MCF 10A (cell line): ENCODE measurements at places on chromosomes 12 and 14.

DNA sequence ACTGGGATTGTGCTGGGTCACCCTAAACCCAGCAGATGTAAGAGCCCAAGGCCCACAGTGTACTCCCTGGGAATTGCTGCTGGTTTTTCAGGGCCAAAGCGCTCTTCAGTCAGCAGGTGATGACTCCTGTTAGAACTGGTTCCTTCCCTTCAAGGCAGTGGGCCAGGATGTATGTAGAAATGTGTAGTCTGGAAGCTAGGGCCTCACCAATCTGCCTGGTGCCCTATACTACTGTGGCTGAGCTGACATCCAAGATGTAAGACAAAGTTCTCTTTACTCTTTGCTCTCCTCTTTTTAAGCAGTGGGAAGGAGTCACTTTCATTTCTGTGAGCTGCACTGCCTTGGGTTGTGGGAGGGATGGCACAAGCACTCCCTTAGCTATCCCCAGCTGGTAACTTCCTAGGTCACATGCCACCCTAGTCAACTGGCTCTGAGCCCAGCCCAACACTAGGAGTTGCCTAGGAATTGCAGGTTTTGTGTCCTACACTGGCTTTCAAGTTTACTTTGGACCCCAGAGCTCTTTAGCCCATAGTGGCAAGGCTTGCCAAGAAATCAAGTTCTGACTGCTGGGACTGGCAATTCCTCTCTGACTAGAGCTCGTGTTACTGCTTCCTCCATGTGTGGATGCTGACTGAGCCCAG lies 249.2 kb downstream of the C12orf50 start:
- no peak overlapping the region for H3K4me3 ChIP-seq
- peak; percentile 75 for DNase-seq
- H3K27ac ChIP-seq, result peak overlapping the region; percentile 56
- peaks cover 12% of the 10 kb centered on the region for H3K36me3 ChIP-seq

DNA sequence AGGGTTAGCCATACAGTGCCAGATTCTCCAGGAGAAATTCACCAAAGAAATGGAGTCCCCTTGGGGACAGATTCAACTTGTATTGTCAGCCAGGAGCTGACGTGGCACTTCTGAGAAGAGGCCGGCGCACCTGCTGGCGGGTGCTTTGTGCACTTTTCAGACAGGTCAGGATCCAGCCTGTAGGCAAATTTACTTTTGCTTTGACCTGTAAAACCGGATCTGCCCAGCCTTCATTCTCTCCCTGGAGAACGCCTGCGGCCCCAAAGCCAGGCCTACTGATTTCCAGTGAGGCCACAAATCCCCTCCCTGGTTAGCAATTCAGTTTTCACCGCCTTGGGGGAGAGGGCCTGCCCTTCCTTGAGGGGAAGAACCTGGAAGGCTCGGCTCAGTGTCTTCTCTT lies 17.4 kb downstream of the P2RX4 start:
- H3K36me3 ChIP-seq, result peaks cover 7% of the 10 kb centered on the region
- no peak overlapping the region for H3K27ac ChIP-seq
- no peaks in the 10 kb centered on the region for H3K27me3 ChIP-seq
- no peak overlapping the region for H3K4me3 ChIP-seq
- DNase-seq, result no peak
- no peaks in the 10 kb centered on the region for H3K4me1 ChIP-seq

DNA sequence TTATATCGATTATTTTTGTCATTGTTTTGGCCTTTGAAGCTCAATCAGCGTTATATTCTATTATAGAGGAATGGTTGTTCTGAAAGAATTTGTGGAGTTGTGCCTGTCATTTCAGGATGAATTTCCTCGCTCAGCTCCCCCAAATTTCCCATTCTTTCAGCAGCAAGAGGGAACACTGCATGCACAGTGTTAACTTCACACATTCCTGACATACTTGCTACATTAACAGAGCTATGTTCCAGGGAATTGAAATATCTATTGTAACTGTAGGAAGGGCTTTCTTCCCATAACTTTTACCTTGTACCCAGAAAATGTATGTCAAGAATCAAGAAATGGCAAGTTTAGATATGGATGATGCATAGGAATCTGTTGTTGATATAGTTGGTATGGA lies 379.0 kb downstream of the LRIG3 start:
- no peak overlapping the region for H3K4me3 ChIP-seq
- H3K4me1 ChIP-seq, result peaks cover 20% of the 10 kb centered on the region
- DNase-seq, result no peak
- no peaks in the 10 kb centered on the region for H3K27me3 ChIP-seq
- H3K27ac ChIP-seq, result no peak overlapping the region
- H3K36me3 ChIP-seq, result no peaks in the 10 kb centered on the region

- peak; percentile 89 for DNase-seq
- H3K36me3 ChIP-seq, result no peaks in the 10 kb centered on the region
- peak overlapping the region; percentile 69 for H3K4me3 ChIP-seq
- H3K27ac ChIP-seq, result peak overlapping the region; percentile 95
- H3K4me1 ChIP-seq, result peaks cover 6% of the 10 kb centered on the region
Observed at GRCh38 chr14:102551995-102552705, 40.3 kb upstream of the RCOR1 start.

GRCh38 chr14:62117010-62117750 lies 355.0 kb downstream of the SNAPC1 start:
- no peak overlapping the region for H3K27ac ChIP-seq
- no peaks in the 10 kb centered on the region for H3K36me3 ChIP-seq
- H3K27me3 ChIP-seq, result no peaks in the 10 kb centered on the region

DNA sequence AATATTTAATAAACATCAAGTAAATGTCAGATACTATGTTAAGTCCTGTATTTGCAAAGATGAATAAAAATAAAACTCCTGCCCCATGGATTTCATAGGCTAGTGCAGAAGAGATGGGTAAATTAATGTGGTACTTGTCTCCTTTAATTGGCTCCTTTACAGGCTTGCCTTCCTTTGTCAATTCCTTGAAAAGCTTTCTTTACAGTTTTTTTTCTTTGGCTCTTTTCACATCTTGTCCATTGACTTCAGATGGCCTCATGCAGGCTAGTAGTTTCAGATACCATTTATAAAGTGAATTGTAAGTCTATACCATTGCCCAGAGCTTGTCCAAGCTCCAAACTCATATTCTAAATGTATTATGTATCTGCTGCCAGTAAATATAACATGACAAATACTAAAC lies 128.7 kb upstream of the GARIN2 start:
- H3K4me3 ChIP-seq, result no peak overlapping the region
- H3K4me1 ChIP-seq, result no peaks in the 10 kb centered on the region
- DNase-seq, result no peak
- H3K36me3 ChIP-seq, result peaks cover 12% of the 10 kb centered on the region
- no peak overlapping the region for H3K27ac ChIP-seq

- H3K36me3 ChIP-seq, result no peaks in the 10 kb centered on the region
- H3K27me3 ChIP-seq, result no peaks in the 10 kb centered on the region
- no peak overlapping the region for H3K4me3 ChIP-seq
- no peak overlapping the region for H3K27ac ChIP-seq
- no peak for DNase-seq
- peaks cover 6% of the 10 kb centered on the region for H3K4me1 ChIP-seq
Observed at GRCh38 chr12:47507221-47507620, 198.6 kb downstream of the RPAP3 start.

DNA sequence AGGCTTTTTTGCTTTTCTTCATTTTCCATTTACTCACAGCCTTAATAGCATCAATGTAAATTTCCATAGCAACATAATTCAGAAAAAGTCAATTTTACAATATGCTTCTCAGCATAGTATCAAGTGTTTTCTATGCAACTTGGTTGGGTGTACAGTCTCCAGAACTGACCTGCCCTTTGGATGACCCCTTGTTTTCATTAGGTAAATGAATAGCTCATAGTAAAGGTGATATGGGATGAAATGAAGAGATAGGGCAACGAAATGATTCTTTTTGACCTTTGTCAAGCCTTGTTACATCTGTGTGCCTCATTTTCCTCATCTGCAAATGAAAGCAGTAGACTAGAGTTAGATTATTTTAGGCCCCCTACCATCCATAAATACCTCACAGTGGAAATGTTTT lies 1081.0 kb downstream of the TMTC2 start:
- H3K27ac ChIP-seq, result no peak overlapping the region
- no peaks in the 10 kb centered on the region for H3K27me3 ChIP-seq
- no peak for DNase-seq
- H3K4me3 ChIP-seq, result no peak overlapping the region

- H3K4me1 ChIP-seq, result peaks cover 13% of the 10 kb centered on the region
- peaks cover 6% of the 10 kb centered on the region for H3K36me3 ChIP-seq
- DNase-seq, result no peak
- H3K27ac ChIP-seq, result peak overlapping the region; percentile 49
- no peaks in the 10 kb centered on the region for H3K27me3 ChIP-seq
Observed at GRCh38 chr12:112380663-112381405, 1.4 kb downstream of the HECTD4 start.

DNA sequence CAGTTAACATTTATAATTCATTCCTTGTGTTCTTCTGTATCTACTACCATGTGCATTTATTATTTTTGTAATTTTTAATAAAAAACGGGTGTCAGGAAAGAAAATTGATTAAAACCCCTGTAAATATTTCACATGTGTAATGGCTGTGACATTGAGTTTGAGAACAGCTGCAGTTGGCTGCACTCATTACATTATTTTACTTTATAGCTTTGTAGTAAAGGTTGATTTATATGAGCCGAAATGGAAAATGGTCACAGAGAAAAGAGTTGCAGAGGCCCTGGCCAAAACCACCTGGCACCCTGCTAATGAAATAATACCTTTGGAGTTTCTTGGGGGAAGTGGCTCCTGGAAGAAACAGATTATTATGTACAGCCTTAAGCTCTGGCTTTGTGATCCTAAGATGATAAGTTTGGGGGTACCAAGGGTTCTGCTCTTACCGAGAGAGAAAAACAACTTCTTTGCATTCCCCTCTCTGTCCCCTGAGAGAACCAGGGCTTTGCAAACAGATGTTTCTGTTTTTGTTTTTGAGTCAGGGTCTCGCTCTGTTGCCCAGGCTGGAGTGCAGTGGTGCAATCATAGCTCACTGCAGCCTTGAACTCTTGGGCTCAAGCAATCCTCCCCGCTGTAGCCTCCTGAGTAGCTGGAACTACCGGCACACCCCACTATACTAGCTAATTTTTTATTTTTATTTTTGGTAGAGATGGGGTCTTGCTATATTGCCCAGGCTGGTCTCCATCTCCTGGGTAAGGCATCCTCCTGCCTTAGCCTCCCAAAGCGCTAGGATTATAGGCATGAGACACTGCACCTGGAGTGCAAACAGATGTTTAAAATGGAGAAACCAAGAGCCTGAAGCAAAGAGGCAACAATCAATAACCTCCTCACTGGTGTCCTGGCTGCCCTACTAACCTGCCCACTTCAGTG lies 9.7 kb upstream of the DYNLL1 start:
- no peak overlapping the region for H3K4me3 ChIP-seq
- DNase-seq, result no peak
- H3K4me1 ChIP-seq, result no peaks in the 10 kb centered on the region
- H3K27me3 ChIP-seq, result no peaks in the 10 kb centered on the region

- H3K4me3 ChIP-seq, result no peak overlapping the region
- no peak overlapping the region for H3K27ac ChIP-seq
- peaks cover 11% of the 10 kb centered on the region for H3K4me1 ChIP-seq
- H3K27me3 ChIP-seq, result no peaks in the 10 kb centered on the region
Observed at GRCh38 chr12:110343736-110344555, 59.6 kb downstream of the ANAPC7 start.

DNA sequence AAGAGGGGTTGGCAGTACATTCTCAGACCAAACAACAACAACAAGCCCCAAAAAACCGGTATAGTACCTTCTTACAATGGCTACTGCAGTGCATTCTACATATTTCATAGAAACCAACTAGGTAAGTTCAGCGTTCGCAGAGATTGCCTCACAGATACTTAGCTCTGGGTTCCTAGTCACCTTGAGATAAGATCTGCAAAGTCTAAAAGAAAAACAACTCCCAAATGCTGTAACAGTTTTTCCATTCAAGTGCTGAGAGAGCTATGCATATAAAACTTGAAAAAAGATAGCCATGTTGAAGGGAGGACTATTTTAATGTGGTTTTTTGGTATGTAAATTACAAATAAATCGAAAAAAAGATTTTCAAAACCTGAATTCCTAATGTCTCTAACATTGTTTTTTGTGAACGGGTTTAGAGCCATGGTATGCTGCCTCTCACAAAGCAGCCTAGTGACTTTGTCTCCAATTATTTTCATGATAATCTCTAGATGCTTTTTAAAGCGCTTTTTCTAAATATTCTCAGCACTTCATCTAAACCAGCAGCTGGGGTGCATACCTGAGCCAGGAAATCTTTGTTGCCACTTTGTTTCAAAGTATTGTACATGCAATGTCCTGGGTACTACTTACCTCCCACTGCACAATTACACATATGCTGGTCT lies 56.6 kb upstream of the CRACR2A start:
- no peaks in the 10 kb centered on the region for H3K4me1 ChIP-seq
- no peaks in the 10 kb centered on the region for H3K27me3 ChIP-seq
- peaks cover 7% of the 10 kb centered on the region for H3K36me3 ChIP-seq
- no peak for DNase-seq
- no peak overlapping the region for H3K27ac ChIP-seq

DNA sequence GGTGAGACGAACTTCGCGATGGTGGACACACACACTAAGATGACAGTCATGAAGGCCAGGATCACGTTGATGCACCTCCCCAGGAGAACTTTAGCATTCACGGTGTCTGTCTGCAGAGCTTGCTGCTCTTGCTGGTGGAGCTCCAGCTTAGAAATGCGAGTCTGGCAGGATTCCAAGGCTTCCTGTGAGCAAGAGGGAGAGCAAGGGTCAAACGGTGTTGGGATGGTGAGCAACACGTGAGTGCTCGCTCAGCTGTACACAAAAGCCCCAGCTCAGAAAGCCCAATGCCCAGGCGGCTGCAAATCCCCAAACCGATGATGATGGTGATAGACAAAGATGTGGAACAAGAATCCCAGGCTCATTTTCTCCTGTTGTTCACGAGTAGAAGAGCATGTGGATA lies 78.8 kb downstream of the TMCC3 start:
- H3K36me3 ChIP-seq, result no peaks in the 10 kb centered on the region
- DNase-seq, result peak; percentile 85
- H3K27me3 ChIP-seq, result no peaks in the 10 kb centered on the region
- H3K4me1 ChIP-seq, result peaks cover 6% of the 10 kb centered on the region
- no peak overlapping the region for H3K4me3 ChIP-seq

DNA sequence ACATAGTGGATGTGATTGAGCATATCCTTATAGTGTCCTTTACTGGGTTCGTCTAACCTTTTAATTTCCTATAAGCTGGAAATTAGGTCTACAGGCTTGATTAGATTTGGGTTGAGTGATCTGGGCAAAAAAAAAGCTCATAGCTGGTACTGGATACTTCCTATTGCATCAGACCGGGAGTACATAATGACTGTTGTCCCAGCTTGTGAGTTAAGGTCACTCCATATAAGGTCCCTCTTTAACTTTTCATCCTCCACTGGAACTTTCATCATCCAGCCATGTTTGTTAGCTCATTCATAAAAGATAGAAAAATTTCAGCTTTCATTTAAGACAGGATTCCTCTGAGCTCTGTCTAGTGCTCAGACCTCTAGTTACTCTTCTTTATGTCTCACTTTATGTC lies 80.8 kb downstream of the C14orf132 start:
- no peaks in the 10 kb centered on the region for H3K27me3 ChIP-seq
- no peak overlapping the region for H3K4me3 ChIP-seq
- peaks cover 10% of the 10 kb centered on the region for H3K4me1 ChIP-seq

GRCh38 chr14:23415821-23416778 lies 8.0 kb upstream of the MYH6 start:
- H3K4me3 ChIP-seq, result no peak overlapping the region
- DNase-seq, result no peak
- H3K27me3 ChIP-seq, result peaks cover 49% of the 10 kb centered on the region

- H3K27me3 ChIP-seq, result no peaks in the 10 kb centered on the region
- H3K4me1 ChIP-seq, result no peaks in the 10 kb centered on the region
- no peaks in the 10 kb centered on the region for H3K36me3 ChIP-seq
- no peak for DNase-seq
Observed at GRCh38 chr14:89779707-89780106, 174.8 kb downstream of the EFCAB11 start.
